AG08396 (cell line): ENCODE measurements at places on chromosomes 1 and 21.
A peak's percentile ranks its signal among the peaks of the same experiment; 100 is the strongest.

- no peak for DNase-seq
These were observed 313.8 kb downstream of the MATN1 start for GRCh38 chr1:30409476-30410152.

DNA sequence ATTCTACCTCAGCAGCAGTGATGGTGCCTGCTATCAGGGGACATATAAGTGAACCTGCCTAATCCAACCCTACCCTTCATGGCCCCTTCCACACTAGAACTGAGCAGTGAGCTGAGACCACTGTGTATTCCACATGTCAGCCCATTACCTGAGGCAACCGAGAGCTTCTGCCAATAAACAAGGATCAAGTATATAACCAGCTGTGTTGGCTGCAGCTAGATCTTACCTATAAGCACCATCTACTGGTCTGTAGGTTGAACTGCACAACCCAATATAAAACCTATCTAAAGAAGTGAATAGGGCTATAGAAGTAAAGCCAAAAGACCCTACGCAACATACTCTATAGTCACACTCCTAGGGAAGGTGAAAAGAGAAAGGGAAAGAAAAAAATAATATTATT is 376.9 kb downstream of the HHIPL2 start:
- DNase-seq = peak; percentile 25

DNA sequence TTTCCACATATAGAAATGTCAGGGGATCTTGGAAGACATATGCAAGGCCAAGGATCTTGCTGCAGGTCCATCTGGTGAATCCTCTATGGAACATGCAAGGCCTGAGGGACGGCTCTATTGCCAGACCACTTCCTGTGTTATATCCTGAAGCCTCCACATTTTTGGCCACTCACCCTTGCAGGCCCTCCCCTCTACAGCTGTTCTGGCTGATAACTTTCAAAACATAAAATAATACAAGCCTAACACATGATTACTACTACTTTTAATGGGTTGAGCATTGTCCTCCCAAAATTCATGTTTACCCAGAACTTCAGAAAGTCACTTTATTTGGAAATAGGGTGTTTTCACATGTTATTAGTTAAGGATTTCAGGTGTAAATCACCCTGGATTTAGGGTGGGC is 18.5 kb upstream of the LYPLAL1 start:
- DNase-seq = no peak

GRCh38 chr1:110634455-110635311 is 28.5 kb upstream of the KCNA2 start:
- peak; percentile 76 for DNase-seq

GRCh38 chr1:110067479-110067892 is 3.0 kb downstream of the ALX3 start:
- DNase-seq = no peak

- DNase-seq = no peak
These were observed 121.2 kb upstream of the PTGFR start for GRCh38 chr1:78369546-78369945.

DNA sequence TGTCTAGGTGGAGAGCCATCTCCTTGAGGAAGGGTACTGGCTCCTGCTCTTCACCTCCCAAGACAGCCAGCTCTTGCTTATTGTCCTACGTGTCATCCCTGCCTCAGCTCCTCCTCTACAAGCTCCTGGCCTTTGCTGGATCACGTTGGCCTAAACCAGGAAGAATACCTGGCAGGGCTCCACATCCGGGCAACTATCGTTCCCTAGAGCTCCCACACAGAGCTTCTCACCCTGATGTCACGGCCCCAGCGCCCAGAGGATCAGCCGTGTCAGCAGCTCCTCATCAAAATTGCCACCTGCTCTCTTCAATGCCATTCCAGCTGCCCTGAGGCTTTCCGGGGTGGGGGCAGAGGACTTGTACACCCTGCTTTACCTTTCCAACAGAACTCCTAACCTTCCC is 1.9 kb upstream of the TPM3 start:
- no peak for DNase-seq

DNA sequence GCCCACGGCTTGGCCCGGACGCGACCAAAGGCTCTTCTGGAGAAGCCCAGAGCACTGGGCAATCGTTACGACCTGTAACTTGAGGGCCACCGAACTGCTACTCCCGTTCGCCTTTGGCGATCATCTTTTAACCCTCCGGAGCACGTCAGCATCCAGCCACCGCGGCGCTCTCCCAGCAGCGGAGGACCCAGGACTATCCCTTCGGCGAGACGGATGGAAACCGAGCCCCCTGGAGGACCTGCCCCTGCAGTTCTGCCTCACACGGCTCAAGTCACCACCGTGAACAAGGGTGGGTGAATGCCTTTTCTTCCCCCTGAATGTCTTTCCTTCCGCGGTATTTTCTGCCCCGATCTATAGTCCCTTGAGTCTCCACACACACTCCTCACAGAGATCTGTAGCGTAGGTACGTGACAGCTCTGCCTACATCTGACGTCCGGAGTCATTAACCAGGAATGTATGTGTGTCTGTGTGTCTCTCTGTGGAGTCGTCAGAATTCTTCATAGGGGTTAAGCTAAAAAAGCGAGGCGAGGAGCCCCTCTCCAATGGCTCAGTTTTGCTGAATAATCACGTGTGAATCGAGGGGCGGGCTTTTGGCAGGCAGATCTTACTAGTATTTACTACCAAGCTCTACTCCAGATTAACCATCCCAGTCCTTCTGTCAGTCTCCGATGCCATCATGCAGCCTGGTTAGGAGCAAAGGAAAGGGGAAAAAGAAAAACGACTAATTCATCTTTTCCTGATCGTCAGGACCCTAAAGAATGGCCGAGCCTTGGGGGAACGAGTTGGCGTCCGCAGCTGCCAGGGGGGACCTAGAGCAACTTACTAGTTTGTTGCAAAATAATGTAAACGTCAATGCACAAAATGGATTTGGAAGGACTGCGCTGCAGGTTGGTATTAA is at the start of gene CDKN2C:
Gene CDKN2C, plus strand, starts transcription at position 635 of the 898 bp plus-strand sequence. Its CDS starts 124 bp downstream, at position 759.
- peak; percentile 77 for DNase-seq

- no peak for DNase-seq
These were observed 3.7 kb downstream of the ZBED6 start for GRCh38 chr1:203799157-203799556.

DNA sequence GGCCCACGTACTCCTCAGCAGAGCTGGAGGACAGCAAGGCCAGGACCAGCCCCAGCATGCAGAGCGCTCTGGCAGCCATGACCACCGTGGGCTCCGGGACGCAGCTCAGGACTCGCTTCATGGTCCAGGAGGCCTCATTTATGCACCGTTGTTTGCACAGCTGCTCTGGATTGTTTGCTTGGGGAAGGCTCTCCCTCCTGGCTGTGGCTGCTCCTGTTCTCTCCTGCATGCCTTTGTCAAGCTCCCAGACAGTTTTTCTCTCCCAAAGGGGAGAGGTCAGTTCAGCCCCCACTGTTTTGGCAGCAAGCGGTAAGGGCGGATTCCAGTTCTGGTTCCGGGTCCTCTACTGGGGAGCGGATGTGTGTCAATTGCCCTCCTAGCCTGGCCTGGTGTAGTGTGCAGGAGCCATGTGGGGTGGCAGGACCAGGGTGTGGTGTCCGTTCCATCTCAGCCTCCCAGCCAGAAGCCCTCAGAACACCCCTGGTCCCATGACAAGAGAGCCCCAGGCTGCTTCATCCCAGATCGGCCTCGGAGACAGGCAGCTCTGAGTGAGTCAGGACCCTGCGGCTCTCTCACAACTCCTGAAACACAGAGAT is at the start of gene TFF3:
Gene TFF3, minus strand, starts transcription at position 114 of the 596 bp plus-strand sequence. Its CDS starts 35 bp downstream, at position 79.
- no peak for DNase-seq

GRCh38 chr1:233582439-233582838 is 31.5 kb upstream of the KCNK1 start:
- DNase-seq = no peak

DNA sequence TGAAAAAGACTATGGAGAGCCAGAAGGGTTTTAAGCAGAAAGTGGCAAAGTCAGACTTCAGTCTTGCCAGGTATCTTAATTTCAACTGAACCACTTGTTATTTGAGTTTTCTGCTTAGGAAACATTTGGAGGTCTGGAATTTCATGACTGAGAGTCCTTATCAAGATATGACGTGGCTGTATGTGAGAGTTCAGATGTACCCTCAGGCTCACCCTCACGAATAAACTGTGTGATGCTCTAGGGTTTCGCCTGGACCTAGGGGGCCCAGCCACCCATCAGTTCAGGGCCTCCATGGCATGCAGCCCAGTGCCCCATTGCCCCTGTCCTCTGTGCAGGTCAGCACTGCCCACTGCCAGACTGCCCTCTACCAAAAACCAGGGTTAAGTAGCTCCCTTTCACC is 30.6 kb upstream of the TADA1 start:
- no peak for DNase-seq

DNA sequence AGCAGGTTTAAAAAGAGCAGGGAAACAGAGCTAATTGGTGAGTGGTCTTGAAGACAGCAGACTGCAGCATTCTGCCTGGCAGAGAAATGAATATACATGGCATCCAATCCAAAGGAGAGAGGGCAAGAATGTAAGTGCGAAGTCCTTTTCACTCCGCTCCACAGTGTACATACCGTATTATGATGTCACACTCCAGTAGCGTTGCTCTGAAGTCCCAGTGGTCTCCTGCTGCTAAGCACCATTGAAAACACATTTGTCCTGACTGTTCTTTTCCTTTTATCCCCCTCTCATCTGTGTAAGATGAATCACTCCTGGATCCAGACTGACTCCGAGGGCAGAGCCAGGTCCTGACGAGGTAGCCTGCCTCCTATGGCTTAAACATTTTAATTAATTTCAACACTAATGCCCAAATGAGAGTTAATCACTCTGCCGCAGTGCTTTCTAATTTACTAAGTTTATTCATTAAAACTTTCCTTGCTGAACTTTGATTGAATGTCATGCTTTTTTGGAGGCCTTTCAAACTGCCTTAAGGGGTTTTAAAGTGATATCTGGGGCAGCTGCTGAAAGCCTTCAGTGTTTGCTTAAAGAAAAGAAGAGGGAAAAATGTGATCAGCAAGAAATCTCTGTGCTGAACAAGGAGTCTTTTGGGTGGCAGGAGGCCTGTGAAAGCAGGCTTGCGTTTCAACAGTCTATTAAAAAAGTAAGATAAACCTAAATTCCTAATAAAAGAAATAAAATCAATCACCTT is 227.2 kb downstream of the ATG4C start:
- DNase-seq = no peak

DNA sequence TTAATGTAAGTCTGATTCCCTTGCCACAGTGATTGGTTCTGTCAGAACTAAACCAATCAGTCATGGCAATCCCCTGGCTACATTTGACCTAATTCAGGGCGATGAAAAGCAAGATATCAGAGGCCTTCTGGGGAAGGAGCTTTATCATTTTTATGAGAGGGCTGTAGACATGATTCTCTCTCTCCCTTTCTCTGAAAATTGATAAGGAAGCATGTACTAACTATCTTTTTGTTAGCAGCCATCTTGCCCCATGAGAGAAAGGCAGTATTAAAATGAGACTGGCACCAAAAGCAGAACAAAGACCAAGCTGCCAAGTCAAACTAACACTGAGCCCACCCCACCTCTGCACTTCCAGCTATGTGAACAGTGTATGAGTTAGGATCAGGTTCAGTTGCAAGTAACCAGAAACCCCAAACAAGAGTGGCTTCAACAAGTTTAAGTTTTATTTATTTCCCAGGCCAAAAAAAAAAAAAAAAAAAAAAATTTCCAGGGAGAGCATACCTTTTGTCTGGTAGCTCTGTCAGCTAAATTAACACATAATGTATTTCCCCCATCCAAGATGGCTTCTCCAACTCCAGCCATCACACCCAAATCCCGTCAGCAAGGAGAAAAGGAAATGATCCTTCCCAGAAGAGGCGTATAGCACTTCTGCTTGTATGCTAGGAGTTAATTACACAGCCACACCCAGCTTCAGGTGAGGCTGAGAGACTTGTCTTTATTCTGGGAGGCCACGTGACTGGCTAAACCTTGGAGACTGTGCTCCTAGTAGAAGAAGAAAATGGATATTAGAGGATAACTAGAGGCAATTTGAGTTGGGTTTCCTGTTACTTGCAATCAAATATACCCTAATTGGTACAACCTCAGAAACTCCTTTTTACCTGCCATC is 105.8 kb upstream of the RALGPS2 start:
- DNase-seq = no peak
